ENCODE measurements at places on chromosomes 2 and 18.

DNA sequence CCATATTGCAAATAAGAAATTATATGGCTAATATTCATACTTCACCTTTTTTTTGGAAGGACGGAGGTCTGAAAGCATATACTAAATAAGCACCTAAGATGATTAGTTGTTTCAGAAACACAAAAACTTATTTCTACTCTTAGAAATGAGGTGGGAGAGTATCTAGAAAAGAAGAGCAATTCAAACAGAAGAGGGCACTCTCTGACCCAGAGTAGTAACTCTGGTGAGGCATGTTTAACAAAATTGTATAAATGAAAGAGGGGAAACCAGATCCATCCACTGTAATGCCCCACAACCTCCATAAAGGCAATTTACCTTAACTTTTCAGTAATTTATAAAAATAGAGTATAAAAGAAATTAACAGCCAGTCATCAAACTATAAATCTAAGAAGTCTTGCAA, 669.6 kb upstream of the VRK2 start:
- no peak for DNase-seq

- no peak for DNase-seq
Measured at GRCh38 chr2:203891474-203891873, 23.9 kb downstream of the CTLA4 start.

GRCh38 chr18:79485788-79486355, 90.1 kb downstream of the NFATC1 start:
- DNase-seq = no peak

DNA sequence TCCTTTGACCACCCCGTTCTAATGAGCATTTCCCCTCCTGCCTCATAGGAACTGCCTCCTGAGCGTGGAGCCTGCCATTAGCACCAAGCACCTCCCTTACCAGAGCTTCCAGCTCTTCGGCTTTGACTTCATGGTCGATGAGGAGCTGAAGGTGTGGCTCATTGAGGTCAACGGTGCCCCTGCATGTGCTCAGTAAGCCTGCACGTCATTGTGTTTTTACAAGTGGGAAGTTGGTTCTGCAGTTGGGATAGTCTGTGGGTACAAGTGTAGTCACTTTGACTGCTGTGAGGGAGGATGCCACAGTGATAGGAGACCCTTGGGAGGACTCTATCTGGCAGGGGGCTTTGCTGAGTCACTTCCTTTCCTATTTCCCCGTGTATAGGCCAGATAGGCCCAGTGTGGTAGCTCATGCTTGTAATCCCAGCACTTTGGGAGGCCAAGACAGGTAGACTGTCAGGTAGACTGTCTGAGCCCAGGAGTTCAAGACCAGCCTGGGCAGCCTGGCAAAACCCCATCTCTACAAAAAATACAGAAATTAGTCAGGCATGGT, 22.0 kb upstream of the POLR1B start:
- no peak for DNase-seq

DNA sequence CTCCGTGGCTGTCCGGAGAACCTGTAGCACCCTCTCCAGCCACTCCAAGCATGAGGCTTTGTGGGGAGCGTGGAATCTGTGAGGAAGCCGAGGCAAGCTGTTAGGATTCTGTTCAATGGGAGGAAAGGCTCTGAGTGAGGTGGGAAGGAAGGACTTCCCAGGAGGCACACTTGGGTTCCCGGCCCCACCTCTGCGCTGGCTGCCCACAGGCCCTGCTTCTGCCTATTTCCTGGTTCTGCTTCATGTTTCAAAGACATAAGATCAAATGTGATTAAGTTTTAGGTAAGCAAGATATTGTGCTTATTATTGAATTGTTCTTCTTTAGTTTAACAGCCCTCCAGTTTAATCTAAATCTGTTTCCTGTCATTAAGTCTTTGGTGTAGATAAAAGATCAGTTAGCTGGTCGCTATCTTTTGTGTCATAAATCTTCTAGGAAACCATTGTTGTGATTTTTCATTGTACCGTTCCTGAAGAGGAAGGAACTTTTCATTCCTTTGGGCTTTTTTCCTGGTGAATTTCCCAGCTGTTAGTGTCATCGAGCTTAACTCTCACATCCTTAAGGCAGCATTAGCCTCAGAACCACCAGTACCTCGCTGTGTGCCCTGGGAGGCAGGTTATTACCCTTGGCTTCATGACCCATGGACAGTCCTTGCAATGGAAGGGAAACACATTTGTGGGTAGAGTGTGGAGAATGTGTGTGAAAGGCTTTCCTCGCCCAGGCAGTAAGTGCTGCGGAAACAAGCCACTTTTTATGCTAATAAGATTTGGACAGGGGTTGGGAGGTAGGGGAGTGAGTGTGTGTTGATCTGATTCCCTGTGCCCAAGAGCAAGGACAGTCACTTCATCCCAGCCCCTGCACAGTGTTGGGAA, 61.9 kb upstream of the ALPP start:
- DNase-seq = no peak

GRCh38 chr2:162267996-162268395, 24.8 kb upstream of the FAP start:
- no peak for DNase-seq

GRCh38 chr2:169106134-169106533, 36.8 kb downstream of the DHRS9 start:
- DNase-seq = no peak

DNA sequence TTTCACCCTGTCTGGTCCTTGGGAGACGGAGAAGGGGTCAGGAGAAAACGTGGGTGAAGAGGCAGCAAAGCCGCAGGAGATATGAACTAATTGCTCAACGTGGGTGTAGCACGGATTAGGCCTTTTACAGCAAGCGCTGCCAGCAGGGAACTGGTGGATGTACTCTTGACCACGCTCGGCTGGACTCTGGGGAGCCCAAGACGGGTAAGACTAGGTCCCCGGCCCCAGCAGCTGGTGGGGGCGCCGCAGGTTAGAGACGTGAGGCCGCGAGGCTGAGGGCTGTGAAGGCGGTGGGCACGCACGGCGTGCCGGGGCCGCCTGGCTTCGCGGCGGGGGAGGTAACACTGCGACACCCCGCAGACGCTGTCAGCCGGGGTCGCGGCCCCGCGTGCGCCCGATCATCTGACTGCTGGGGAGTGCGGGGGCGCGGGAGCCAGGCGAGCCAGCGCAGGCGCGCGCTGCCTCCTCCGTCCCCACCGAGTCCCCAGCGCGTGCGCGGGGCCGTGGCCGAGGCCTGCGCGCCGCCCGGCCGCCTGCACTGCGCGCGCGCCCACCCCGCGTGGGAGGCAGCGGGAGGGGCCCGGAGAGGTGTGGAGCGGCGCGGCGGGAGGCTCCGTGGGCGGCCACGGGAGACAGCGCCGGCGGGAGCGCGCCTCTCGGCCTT, at the start of gene CLIP4:
Gene CLIP4 (plus strand): TSS at position 470 of the 664 bp plus-strand sequence. CDS start 5,974 bp downstream, outside the sequence.
- no peak for DNase-seq

DNA sequence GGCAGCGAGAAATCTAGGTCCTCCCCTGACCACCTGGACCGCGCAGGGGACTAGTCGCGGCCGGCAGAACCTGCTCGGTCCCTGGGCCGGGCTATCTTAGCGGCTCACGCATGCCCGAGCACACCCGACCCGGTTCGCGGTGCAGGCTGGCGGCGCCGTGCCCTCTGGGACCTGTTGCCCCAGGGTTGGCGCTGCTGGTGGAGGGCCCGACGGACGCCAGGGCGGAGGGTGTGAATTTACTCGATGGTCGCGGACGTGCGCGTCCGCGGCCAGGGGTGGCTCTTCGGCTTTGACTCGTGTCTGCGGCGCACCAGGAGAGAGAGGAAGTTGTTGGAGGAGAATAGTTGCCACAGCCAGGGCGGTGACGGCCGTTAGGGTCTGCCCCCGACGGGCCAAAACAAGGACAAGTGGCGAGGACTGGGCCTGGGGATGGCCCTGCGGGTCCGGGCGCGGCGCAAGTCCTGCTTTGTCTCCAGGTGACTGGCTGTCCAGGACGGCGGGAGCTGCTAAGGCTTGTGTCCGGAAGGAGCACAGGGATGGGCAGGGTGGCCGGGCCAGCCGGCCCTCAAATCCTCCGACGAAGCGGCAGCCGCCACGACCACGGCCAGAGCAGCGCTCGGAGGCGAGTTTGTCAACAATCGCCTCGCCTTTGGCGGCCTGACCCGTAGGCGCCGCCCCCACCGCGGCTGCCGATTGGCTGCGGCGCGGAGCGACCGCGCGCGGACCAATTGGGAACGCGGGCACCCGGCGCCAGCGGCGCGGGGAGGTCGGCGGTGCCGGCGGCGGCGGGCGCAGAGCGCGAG, 1.3 kb downstream of the BCL2L11 start:
- no peak for DNase-seq

DNA sequence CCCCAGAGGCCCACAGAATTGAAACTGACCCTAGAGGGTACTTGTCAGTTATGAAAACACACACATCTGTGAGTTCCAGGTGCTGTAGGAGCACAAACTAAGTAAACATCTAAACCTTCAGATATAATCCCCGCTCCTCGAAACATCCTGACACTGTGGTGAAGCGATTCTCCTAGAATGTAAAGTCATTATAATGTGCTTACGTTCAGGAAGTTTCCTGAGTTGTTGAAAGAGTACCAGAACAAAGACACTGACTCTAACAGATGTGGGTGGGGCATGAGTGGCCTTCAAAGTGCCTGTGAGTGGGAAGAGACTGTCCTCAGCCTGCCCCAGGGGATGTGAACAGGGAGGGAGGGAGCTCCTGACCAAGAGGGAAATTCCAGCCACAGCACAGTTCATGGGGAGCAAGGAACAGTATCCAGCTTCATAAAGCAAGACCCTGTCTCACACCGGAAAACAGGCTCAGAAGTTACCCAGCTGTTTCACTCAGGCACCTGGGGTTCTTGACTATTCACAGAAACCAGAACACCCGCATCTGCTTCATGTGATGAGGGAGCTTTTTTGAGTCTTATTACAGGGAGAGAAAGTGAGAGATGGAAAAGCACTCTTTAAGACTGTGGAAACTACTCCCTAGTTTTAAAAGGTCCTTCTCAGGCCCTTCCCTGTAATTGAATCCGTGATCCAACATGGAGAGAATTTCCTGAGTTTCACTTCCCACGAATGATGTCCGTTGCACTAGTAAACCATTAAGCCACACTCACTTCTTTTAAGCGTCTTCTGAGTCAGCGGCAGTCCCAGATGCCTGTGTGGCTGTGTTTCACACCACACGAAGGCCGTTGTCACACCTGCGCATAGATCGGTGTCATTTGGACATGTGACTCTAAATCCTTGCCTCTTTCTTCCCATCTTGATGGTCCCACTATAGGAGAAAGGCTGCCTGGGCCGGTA, 88.6 kb upstream of the EML6 start:
- peak; percentile 85 for DNase-seq

DNA sequence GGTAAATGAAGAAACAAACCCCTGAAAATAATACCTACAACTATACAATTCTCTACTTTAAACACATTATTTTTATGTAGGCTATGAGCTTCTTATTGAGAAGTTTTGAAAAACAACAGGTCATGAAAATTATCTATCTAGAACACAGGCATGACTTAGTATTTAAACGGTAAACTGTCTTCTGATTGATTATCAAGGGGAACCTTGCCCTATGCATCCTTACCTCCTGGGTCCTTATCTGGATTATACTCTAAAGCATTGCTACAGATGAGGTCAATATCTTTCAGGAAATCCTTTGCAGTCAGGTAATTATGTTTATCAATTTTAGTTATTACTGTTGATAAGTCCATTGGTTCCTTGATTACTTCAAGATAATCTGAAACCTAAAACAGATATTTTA, 144.3 kb downstream of the ATAD2B start:
- no peak for DNase-seq

- no peak for DNase-seq
Measured at GRCh38 chr2:23008440-23008839, 376.5 kb upstream of the KLHL29 start.

GRCh38 chr2:1816414-1816911, 72.1 kb upstream of the PXDN start:
- no peak for DNase-seq

DNA sequence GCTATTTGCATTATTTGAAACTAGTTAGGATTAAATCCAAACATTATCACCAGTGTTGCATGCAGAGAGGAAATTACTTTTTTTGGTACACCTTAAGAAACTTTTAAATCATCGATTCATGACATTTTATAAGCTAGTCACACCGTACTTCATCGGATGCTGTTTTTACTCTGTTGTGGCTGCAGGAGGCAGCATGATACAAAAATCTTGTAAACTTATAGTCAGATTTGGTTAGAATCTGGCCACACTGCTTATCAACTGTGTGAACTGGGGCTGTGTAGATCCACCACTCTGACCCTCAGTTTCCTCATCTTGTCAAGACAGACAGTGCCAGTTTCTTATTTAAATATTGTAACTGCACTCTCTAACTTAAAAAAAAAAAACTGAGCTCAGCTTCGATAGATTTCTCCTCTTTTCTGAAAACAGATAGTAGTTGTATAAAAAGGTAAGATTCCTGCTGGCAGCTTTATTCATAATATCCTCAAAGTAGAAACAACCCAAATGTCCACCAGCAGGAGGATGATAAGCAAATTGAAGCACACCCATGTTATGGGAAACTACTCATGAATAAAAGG, 77.8 kb downstream of the RAPGEF4 start:
- DNase-seq = no peak

GRCh38 chr18:49742316-49743116, 70.8 kb downstream of the ACAA2 start:
- no peak for DNase-seq
